NCI-H1417 treated with DMSO at 0.1 percent for 48 hours (cell line): ENCODE measurements at places on chromosomes 7 and 10.

GRCh38 chr7:25632616-25633015, 404.3 kb upstream of the NPVF start:
- no peak for DNase-seq

- DNase-seq, result no peak
Measured at GRCh38 chr7:90430614-90431460, 27.6 kb downstream of the CLDN12 start.

- no peak for DNase-seq
Measured at GRCh38 chr10:116825901-116826300, 23.4 kb upstream of the ENO4 start.

GRCh38 chr7:50661345-50662040, 96.3 kb upstream of the DDC start:
- no peak for DNase-seq

DNA sequence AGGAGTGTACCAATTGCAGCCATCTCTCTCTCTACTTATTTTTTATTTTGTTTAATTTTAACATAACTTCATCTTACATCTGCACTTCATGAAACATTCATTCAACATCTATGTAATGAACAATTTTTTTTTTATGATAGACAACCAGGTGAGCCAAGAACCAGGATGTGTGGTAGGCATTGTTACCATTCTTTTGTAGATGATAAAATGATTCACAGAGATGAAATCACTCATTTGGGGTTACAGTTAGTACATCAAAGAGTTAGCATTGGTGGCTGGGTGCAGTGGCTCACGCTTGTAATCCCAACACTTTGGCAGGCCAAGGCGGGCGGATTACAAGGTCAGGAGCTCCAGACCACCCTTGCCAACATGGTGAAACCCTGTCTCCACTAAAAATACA, 127.8 kb downstream of the HDAC9 start:
- no peak for DNase-seq

- no peak for DNase-seq
Measured at GRCh38 chr7:55240418-55241142, 124.6 kb upstream of the LANCL2 start.

- no peak for DNase-seq
Measured at GRCh38 chr7:104938741-104939390, 75.1 kb upstream of the KMT2E start.

GRCh38 chr7:75584354-75584753, 92.2 kb downstream of the SPDYE5 start:
- no peak for DNase-seq

- no peak for DNase-seq
Measured at GRCh38 chr10:34705563-34705962, 109.5 kb downstream of the PARD3 start.

GRCh38 chr7:68247571-68247970, 1250.9 kb downstream of the TYW1 start:
- no peak for DNase-seq
